ENCODE measurements at places on chromosomes 1 and 21.

DNA sequence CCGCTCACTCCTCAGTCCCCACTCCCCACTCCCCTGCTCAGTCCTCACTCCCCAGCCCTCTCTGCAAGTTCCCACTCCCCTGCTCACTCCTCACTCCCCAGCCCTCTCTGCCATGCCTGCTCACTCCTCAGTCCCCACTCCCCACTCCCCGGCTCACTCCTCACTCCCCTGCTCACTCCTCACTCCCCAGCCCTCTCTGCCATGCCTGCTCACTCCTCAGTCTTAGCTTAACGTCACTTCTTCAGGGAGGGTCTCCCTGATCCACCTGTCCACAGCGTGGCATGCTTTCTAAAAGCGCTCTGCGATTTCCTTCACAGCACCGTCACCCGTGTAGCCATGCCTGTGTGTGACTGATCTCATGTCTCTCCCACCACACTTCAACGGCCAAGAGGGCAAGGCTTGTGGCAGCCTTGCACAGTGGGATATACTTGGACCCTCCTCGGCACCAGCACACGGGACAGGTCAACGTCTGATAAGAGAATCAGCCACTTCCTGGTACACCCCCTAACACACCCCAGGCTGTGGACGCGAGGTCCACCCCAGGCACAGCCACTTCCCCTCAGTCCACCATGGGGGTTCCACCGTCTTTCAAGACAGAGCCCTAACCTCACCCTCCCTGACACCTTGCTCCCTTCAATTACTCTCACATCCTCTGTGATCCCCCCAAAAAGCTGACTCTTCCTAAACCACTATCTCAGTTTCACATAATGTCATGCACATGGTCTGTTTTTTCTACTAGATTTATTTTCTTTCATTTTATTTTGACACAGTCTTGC lies 14.0 kb downstream of the PRDM15 start:
- no peak for DNase-seq

GRCh38 chr1:157574836-157575235 lies 22.5 kb upstream of the FCRL5 start:
- DNase-seq = no peak

- no peak for DNase-seq
Measured at GRCh38 chr1:175033953-175034352, 10.7 kb upstream of the MRPS14 start.

GRCh38 chr1:61111084-61112004 lies 29.0 kb downstream of the NFIA start:
- no peak for DNase-seq

GRCh38 chr1:46532095-46532494 lies 19.4 kb downstream of the KNCN start:
- DNase-seq = no peak

DNA sequence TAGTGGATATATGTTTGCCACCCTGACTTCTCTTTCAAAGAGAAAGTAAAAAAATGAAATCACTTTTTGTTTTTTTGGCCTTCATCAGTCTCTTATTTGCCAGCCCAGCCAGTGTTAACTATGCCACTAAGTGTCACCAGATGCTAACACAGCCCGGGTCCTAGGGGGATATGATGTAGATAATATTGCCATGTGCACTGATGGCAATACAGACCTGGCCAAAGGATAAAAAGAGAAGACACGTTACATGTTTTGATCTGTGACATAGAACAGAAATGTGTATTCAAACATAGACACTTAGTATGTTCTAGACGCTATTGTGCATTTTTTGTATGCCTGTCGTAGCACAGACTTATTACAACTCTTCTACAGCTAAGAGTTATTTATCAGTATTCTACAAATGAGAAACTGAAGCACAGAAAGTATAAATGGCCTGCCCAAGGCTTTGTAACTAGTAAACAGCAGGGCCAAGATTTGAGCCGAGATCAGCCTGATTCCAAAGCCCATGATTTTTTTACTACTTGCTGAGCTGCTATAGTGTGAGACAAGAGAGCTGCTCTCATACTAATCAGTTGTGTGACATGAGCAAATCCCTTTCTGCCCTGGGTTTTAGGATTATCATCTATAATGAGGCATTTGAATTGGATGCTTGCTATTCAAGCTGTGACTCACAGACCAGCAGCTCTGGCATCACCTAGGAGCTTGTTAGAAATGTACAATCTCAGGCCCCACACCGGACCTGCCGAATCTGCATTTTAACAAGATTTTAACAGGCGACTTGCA lies 6.3 kb downstream of the LRRC53 start:
- DNase-seq = no peak

DNA sequence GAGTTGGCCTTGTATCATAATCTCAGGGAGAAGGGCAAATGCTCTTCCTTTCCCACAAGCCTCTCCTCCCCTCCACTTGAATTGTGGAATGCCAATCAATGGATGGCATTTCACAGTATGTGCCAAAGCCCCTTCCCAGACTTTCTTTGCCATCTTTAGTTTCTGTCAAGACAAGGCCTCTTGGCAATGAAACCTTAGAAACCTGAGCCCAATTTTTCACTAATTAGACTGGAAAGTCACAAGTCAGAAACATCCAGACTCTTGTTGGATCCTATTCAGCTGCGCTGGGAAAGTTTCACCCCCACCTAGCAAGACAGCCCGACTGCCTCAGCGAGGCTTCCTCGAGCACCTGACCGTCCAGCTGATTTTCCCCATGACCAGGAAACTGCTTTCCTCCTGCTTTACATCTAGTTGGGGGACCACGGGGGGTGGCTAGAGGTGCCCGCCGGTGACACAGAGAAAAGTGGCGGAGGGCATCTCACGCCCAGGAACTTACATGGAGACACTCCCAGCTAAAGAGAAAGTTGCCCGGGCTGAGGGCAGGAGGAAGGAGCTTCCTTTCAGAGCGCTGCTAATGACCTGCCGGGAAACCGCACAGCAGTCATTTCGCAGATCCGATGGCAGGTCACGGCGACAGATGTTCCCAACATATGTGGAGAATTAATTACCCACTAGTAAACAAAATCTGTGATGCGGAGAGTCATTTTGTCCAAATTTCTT lies 302.6 kb upstream of the RRP15 start:
- no peak for DNase-seq

DNA sequence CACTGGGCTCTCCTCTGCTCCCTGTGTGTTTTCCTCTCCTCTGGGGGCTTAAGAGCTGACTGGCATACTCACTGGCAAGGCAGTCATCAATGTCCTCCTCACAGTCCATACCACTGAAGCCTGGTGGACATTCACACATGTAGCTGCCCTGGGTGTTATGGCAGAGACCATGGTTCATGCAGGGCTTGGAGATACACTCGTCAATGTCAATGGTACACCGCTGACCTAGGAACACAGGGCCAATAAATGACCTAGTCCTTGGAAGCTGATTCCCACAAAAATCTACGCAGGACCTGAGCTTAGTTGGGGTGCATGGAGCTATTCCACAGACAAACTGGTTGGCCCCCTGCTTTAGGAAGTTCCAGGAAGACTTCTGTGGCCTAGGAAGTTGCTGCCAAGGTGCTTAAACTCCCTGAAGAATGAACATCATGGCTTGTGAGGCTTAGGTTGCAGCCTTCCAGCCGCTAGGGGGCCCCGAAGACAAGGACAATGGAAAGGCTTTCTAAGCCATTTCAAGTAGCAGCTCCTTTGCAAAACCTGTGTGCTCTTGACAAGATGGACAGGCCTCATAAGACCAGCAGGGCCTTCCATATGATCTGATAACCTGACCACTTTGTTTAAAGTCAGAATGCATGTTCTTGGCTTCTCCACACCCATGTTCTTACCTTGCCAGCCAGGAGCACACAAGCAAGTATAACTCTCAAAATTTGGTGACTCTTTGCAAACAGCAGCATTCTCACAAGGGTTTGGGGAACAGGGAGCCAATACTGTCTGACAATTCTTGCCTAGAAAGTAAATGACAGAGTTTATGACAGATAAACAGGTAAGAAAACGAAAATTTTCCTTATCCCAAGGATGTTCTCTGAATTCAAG lies 52.3 kb upstream of the ADAM30 start:
- peak; percentile 12 for DNase-seq

GRCh38 chr1:199751506-199751905 lies 276.0 kb upstream of the NR5A2 start:
- DNase-seq = no peak
